ENCODE measurements at places on chromosomes 7 and 10.

DNA sequence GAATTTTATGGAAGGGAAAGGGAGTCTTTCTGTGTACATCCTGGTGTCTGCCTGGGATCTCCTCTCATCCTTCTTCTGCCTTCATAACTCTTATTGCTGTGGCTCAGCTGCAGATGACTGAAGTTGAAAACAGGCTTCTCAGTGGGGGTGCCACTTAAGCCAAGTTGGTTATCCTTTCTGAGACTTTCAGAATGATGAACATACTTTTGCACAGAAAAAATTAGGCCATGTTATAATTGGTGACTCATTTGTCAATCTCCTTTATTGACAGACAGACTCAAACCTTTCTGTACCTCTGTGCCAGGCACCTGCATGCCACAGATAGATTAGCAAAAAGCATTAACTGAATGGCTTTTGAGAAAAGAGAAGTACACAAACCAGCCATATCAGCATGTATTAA is 430.3 kb downstream of the SORCS1 start:
- no peak for DNase-seq

GRCh38 chr10:132078746-132079345 is 13.1 kb downstream of the JAKMIP3 start:
- DNase-seq: no peak

- DNase-seq: no peak
Measured at GRCh38 chr10:118832241-118832651, 77.5 kb upstream of the CACUL1 start.

- DNase-seq: no peak
Measured at GRCh38 chr7:7739204-7740036, 21.0 kb upstream of the RPA3 start.

- peak; percentile 30 for DNase-seq
Measured at GRCh38 chr7:47893238-47893637, 55.0 kb downstream of the PKD1L1 start.

- DNase-seq: peak; percentile 12
Measured at GRCh38 chr7:101563198-101563901, 65.7 kb downstream of the MYL10 start.

- no peak for DNase-seq
Measured at GRCh38 chr7:82015751-82016150, 245.9 kb upstream of the HGF start.

DNA sequence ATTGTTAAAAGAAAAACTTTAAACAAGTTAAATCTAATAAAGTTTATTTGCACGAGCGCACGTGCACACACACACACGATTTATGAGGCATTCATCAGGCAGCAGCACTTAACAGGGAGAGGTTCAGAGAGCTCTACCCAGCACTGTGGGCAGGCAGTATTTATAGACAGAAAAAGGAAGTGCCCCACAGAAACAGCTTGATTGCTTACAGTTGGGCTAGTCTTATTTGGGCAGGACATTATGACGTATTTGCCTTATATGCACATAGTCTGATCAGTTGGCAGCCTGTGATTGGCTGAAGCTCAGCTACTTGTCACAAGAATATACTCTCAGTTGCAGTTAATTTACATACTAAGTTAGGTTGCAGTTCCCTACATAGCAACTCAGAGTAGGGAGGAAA is 1.2 kb upstream of the SDHAF3 start:
- no peak for DNase-seq

DNA sequence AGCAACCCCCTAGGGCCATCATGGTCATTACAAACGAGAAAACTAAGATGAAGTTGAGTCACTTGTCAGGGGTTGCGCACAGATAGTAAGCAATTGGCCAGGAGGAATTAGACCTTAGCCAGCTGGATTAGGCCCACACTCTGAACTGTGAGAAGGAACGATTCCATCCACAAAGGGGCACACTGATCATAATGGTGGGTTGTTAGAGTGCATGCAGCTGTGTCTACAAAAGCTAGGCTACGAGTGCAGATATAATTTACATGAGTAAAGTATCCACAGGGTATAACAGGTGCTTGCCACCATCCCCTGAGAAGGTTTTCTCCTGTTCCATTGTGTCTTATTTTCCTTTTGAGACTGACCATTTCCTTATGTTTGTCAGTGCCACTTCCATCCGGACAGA is 16.6 kb upstream of the FAM170B start:
- no peak for DNase-seq

- DNase-seq: peak; percentile 57
Measured at GRCh38 chr10:104614245-104614831, 26.8 kb upstream of the SORCS3 start.

DNA sequence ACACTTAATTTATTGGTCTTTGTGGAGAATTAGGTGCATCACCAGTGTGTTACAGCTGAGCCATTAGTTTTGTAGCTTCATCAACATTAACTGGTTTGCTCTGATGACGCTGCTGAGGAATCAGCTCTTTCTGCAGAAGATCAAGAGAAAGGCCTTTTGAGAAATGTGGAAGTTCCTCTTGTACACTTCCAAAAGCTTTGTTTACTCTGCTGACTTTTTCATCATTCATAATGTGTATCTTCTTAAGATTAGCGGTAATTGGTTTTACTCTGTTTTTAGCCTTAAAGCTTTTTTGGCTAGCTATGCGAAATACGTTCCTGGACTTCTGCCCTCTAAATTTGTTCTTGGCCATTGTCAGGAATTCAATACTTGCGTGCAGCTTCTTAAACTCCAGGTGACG is 8.2 kb upstream of the PHYH start:
- DNase-seq: no peak

DNA sequence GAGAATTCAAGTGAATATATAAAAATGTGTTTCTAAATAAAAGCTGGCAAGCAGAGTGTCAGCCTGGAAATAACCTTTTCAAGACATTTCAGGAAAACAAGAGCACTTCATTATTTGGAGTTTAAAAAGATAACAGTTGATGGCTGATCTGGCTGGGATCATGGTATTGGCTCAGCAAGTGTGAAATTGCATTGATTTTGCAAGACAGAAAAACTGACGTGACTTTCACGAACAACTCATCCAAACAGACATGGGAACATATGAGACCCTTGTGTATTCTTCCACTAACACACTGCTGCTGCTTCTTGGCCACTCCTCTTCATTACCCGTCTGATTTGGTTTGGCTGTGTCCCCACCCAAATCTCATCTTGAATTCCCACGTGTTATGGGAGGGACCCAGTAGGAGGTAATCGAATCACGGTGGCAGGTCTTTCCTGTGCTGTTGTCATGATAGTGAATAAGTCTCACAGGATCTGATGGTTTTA is 108.5 kb downstream of the RAB18 start:
- no peak for DNase-seq

GRCh38 chr7:100888988-100889750 is at the start of gene UFSP1:
TSS of gene UFSP1 (minus strand) at chr7:100889715. CDS start at chr7:100889271, 444 bp downstream.
- DNase-seq: no peak

- no peak for DNase-seq
Measured at GRCh38 chr7:141663081-141663849, 38.7 kb downstream of the DENND11 start.

GRCh38 chr10:16592378-16592777 is 70.7 kb upstream of the C1QL3 start:
- no peak for DNase-seq

DNA sequence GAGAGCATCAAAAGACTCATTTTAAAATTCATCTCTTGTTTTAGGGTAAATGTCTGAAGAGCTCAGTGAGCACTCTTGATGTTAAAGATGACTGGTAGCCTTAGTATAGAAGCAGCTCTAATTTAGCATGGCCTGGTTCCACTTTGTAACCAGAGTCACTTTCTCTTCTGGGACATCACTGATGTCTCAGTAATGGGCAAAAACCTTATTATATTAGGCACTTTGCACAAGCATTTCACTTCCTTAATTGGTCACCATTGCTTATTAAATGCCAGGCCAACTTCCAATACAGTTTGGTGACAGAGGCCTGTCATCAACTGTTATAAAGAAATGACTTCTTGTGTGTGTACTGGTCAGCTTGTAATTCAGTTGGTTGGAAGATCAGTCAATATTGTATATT is 53.0 kb downstream of the STEAP1B start:
- DNase-seq: no peak

GRCh38 chr7:1431226-1431625 is 28.0 kb downstream of the MICALL2 start:
- no peak for DNase-seq

GRCh38 chr7:138749960-138750359 is 47.8 kb upstream of the TMEM213 start:
- DNase-seq: no peak

DNA sequence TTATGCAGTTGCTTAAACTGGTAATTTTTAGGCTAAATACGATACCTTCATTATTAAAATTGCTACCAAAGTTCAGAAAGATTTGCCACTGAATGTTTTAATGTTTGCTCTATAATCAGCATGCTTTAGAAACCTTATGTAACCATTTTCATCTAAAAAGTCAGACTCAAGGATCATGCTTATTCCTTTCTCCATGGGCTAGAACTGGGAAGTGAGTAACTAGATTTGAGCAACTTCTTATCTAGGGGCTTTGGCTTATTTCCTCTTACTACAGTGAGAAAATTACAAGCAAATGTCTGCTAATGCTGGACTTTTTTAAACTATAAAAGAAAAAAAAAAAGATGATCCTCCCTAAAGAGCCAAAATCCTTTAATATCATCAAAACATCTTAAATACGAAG is 215.9 kb downstream of the CRPPA start:
- DNase-seq: no peak

DNA sequence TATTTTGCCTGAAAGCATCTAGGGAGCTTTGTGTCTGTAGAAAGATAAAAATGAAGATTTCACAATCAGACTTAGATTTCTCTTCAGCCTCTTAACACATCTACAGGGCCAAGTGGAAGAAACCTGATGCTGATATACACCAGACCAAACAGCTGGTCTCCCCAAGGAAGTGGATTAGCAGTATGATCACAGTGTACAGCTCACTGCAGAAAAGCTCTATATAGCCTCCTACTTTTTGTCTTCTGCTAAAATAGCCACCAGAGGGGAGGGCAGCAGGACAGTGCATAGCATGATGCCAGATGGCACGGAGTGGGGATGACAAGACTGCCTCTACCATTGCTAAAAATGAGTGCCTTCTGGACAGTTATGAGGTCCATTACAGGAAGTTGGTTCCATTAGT is 16.0 kb downstream of the FAM13C start:
- no peak for DNase-seq

- no peak for DNase-seq
Measured at GRCh38 chr10:99996671-99997648, 12.8 kb downstream of the DNMBP start.

- no peak for DNase-seq
Measured at GRCh38 chr10:70669015-70669414, 3.3 kb upstream of the ADAMTS14 start.

DNA sequence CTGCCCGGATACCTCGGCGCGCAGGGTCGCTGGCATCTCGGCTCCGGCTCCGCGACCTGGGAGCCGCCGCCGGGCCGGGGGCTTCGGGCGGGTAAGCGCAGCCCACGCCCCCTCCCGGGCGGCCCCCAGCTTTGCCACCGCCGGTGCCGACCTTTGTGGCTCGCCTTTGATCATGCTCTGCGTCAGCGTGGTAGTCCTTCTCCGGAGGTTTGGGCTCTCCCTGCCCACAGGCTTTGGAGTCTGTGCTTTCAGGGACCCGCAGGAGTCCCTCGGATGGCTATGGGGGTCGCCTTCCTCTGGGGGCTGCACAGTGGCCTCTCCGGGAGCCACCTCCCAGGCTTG is 7.3 kb downstream of the ATP6V1F start:
- DNase-seq: peak; percentile 38

DNA sequence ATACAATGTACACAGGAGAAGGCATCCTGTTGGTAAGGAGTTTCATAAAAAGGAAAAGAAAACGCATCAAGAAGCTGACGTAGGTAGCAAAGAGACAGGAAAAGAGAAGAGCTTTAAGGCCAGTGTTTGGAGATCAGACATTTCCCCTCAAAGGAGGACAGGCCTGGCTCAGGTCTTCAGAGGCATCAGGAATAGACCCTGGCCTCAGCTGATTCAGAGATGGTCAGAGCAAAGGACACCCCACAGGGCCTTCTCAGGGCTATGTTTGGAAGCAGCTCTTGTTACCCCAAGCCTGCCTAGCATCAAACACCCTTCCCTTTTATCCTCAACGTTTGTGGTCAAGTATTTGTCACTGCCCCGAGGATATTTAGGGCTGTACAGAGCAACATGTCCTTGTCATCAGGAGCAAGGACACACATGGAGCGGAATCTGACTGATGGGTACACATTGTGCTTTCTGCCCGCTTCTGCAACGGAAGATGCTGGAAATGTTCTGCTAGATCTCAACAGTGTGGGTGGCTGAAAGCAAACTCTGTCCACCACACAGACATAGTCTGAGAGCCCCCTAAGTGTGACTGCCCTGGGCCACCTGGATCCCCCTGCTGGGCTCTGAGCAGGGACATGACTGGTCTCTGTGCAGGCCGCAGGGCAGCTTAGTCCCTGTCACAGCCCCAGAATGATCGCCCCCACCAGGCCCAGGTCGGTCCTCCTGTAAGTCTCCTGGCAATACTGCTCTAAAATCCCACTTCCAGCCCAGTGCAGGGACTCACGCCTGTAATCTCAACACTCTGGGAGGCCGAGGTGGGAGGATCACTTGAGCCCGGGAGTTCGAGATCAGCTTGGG is 1.0 kb upstream of the ZDHHC4 start:
- peak; percentile 37 for DNase-seq

DNA sequence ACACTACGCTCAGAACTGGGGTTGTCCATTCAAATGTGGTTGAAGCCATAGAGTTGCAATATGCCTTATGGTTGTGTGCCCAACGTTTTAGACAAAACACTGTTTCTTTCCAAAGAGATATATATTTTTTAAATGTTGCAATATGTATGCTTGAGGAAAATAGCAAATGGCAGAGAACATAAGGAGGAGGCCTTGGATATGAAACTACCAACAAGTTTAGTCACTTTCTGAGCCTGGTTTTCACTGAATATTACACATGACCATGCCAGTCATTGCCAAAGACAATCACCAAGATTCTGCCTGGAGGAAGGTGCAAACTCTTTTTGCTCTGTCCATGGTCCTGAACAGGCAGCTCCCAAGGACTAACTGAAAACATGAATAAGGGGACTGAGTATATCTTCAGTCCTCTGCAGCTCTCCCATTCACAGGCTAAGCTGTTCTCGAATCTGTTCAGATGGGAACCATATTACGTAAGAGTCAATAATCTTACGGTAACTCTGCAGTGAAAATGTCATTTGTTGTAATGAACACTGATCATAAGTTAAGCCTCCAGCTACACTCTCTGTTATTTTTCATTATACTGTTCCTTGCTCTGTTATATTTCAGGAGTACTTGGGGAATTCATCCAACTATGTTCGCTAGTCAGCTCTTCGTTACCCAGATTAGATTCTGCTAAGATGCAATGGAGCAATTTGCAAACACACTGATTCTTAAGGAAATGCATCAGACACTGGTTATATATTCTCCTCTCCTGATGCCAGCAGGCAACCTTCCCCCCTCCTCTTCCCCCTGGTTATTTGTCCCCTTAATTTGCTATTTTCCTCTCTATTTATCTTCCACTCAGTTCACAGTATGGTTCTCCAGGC is 90.7 kb upstream of the C1QL3 start:
- DNase-seq: no peak

DNA sequence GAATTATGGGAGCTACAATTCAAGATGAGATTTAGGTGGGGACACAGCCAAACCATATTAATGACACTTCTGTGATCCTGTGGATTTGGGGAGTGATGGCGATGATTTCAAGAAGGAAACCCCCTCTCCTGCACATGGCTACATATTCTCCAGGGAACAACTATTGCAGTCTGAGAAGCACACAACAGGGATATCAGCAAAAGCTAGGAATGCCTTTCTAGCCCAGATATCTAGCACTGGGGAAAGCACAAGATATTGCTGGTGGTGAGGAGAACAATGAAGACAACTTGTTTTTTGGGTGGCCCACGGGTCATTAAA is 24.3 kb downstream of the EPDR1 start:
- DNase-seq: no peak

GRCh38 chr7:41977151-41977651 is 259.8 kb downstream of the GLI3 start:
- DNase-seq: no peak

- DNase-seq: peak; percentile 30
Measured at GRCh38 chr10:128275388-128276177, 149.4 kb upstream of the MKI67 start.
